ENCODE measurements at places on chromosomes 3 and 15.
A peak's percentile ranks its signal among the peaks of the same experiment; 100 is the strongest.

GRCh38 chr3:171736556-171736955, 73.7 kb downstream of the PLD1 start:
- DNase-seq = no peak

DNA sequence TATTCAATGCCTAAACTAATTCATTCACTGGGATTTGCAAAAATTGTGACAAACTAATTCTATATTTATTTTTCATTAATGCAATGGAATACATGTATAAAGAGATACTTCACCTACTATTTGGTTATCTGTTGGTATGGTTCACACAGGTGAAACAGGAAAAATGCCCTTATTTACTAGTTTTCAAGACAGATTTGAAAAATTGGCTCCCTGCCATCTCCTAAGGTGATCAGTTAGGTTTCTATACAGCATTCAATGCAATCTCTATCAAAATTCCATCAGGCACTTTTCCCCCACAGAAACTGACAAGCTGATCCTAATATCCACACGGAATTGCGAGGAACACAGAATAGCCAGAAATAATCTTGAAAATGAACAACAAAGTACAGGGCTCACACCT, 101.1 kb downstream of the DLG1 start:
- DNase-seq = no peak

GRCh38 chr15:73284090-73284716, 84.6 kb downstream of the HCN4 start:
- DNase-seq = no peak

- DNase-seq = peak; percentile 25
Observed at GRCh38 chr15:77494073-77494867, 73.6 kb downstream of the HMG20A start.

DNA sequence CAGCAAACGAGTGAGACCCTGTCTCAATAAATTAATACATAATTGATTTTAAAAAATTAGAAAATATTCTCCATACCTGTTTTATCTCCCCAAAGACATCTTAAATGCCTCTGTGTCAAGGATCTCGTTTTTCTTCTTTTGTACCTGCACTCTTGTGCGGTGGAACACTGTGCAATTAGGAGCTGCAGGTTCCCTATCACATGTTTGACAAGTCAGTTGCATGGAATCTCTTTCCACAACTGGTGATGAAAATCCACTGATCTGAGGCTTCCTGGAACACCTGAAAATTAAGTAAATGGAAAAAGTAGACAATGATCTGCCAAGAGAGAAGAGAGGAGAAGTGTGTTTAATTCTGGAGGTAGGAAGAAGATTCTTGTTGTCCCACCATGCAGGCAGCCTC, 3.0 kb upstream of the SNX22 start:
- DNase-seq = no peak

GRCh38 chr3:50550079-50550736, 17.3 kb downstream of the C3orf18 start:
- no peak for DNase-seq

- peak; percentile 52 for DNase-seq
Observed at GRCh38 chr3:21643752-21644151, 107.3 kb downstream of the ZNF385D start.

DNA sequence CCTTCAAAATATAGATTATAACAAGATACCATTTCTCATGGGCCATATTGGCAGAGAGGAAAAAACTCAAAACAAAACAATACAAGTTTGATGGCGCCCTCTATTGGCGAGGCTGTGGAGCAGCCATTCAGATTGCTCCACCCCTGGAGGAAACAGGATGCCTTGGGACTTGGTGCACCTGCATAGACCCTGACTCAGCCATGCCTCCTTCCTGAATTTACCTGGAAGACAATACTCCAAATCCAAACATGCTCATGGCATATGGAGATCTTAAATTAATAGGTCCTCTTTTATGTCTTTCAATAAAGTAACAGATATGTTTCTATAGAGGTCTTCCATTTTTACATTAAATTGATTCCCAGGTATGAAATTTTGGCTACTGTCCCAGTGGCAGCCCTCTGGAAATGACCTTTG, 90.0 kb downstream of the APBA2 start:
- DNase-seq = peak; percentile 41

DNA sequence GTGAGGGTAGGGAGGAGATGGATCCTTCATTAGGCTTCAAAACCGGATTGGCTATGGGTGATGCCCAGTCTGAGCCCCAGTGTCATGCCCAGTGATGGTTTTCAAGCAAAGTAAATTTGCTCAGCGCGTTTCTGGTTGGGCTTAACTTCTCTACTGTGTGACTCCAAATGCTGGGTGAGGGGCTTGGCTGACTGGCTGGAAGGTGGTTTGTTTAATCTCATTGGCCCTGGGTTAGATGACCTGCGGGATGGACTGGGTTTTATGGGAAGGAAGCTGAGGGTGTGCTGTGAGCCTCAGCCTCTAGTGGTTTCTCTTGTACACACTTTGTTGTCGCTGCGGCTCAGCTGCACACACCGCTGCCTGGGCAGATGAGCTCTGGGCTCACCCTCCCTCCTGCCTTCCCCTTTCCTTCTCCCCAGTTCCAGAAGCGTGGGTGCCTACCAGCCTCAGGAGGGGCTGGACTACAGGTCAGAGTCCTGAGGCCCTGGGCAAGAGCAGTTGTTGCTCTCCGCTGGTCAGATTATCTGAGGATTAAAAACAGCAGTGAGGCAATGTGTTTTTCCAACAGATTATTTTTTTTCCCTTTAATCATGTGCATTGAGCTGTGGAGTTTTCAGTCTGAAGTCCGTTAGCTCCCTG, 18.6 kb downstream of the PDIA5 start:
- no peak for DNase-seq

DNA sequence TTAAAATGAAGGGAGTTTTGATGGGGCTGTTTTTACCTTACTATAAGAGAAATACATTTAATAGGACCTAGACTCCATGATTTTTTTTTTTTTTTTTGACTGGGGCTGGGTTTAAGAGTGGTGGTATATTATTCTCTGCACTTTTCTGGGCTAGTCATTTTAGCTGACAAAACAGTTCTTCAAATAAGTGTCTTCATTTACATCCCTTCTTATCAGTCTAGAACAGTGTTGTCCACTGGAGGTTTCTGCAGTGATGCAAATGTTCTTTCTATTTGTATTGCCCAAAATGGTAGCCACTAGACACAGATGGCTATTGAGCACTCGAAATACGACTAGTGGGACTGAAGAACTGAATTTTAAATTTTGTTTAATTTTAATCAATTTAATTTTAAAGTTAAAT, 37.2 kb downstream of the KLHL18 start:
- no peak for DNase-seq

DNA sequence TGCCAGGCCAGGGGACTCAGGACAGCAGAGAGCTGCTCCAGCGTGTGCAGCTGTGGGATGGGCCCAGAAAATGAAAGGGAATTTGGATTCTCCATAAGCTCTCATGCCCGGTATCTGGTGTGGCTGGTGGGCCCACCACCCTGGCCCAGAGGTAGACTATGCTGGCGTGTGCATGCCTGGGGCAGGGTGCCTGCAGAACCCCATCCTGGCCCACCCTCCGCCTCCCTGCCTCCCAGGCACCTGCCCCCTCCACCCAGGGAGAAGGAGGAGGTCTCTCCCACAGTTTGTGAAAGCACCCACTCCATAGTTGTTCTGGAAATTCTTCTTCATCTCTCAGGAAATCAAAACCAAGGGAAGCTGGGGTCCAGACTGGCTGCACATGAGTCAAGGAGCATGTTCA, 112.9 kb downstream of the ADCY5 start:
- DNase-seq = no peak

DNA sequence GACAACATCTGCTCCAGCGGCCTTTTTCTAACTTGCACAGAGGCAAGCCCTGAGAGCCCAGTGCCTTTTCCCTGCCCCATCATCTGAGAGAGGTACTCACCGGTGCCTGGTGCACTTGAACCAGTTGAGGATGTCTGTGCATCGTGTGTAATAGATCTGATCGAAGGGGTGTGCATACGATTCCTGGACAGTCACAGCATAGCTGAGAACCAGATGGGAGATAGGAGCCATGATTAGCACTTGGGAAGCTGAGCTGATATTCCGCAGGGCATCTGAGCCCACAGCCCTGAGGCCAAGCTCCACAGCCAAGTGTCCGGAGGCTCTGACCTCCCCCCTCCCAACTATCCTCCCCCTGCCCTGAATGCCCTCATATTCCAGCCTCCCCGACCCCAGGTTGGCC, 129.8 kb downstream of the MEGF11 start:
- DNase-seq = no peak

- DNase-seq = no peak
Observed at GRCh38 chr3:180656406-180656805, 22.9 kb downstream of the CCDC39 start.

GRCh38 chr3:106004137-106004681, 135.4 kb upstream of the CBLB start:
- DNase-seq = no peak

GRCh38 chr15:75656813-75657212, 9.1 kb downstream of the SNX33 start:
- DNase-seq = no peak

DNA sequence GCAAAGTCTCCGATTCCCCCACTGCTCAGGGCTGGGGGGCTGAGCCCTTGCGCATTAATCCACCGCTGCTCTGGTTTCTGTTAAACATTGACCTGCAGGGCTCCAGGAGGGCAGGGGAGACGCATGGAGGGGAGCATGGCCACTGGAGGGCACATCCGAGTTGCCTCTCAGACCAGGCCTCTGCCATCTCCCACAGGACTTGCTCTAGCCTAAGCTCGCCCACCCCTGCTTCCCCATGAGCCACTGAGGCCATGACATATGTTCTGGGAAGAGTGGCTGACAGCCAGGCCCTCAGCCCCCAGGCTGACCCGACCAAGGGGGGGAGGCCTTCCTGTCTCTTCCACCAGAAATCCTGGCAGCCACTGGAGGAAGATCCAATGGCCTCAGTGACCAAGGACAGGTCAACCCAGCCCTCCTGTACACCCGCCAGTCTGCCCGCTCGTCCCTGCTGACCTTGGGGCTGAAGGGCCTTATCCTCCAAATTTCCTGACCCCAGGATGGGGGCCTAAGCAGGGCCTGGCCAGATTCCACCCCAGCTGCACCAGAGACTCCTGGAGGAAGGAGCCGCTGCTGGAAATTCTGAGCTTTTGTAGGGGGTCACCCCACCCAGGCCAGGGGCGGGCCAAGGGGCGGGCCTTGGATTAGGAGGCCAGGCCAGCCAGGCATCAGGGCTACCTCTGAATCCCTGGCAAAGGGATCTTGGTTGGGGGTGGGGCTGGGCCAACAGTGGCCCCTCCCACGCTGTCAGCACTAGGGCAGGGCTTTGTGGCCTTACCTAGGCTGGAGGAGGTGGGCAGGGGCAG, at the start of gene HYAL1:
Gene HYAL1, minus strand, starts transcription at position 562 of the 803 bp plus-strand sequence. CDS start 618 bp downstream, outside the sequence.
- DNase-seq = no peak

GRCh38 chr3:40615918-40616819, 91.4 kb downstream of the ZNF621 start:
- DNase-seq = no peak

GRCh38 chr3:142224482-142225072, 808 bp downstream of the GK5 start:
- no peak for DNase-seq

- DNase-seq = peak; percentile 7
Observed at GRCh38 chr15:34708422-34708821, 46.4 kb downstream of the GJD2 start.

DNA sequence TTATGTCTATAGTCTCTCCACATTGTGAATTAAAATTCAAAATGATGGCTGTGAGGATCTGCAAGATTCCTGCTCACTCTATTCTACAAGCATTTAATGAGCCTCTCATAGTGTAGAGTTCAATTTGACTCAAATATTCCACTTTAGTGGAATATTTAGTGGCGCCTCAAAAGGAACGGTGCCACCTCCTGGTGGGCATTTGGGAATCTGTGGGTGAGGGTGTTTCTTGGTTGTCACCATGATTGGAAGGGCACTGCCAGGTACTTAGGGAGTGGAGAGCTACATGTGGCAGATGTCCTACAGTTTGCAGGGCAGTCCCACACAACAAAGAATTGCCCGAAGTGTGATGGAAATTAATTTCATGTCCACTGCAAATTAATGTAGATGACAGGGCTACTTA, 21.5 kb upstream of the KCNMB3 start:
- no peak for DNase-seq

GRCh38 chr15:37616215-37616614, 318.2 kb upstream of the TMCO5A start:
- no peak for DNase-seq

DNA sequence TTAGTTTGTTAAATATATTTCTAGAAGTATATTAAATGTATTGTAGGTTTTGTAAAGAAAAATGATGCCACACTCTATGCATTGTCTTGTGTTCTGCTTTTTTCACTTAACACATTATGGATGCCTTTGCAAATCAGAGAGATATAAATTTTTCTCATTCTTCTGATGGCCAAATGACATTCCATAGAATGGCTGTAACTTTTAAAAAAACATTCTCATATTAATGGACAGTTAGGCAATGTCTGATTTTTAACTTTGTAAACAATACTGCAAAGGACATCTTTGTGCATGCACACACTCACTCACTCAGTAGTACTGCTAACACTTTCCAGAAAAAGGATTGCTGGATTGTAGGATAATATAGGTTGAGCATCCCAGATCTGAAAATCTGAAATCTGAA, 195.9 kb downstream of the ITPR1 start:
- no peak for DNase-seq

Data from LNCaP clone FGC (cell line).